T-cell (primary cell): ENCODE measurements at places on chromosomes 1 and 21. TPM values are rescaled to one million over a fixed set of nuclear protein-coding genes. Genes with fewer than 3 reads are reported as not detected.

CRB1 gene
- 0.09 TPM for total RNA-seq

HIPK1 gene
- total RNA-seq: 176 TPM

FCAMR gene
- total RNA-seq: not detected

ST7L gene
- total RNA-seq: 15.9 TPM

ATF6 gene
- 18.7 TPM for total RNA-seq

IGSF8 gene
- 41.8 TPM for total RNA-seq

PFKFB2 gene
- total RNA-seq: 3.2 TPM

OR2L13 gene
- not detected for total RNA-seq

HCRTR1 gene
- total RNA-seq: not detected

COL24A1 gene
- total RNA-seq: 0.36 TPM

GJA9 gene
- not detected for total RNA-seq

FGR gene
- 5.6 TPM for total RNA-seq

ACBD6 gene
- total RNA-seq: 58.5 TPM

HORMAD1 gene
- total RNA-seq: 0.28 TPM

CD2 gene
- total RNA-seq: 209 TPM

CELA3A gene
- total RNA-seq: 11.4 TPM

CYP4A11 gene
- total RNA-seq: 0.23 TPM

IFNGR2 gene
- total RNA-seq: 19.5 TPM

LCE2C gene
- total RNA-seq: not detected

CELA2A gene
- 1.5 TPM for total RNA-seq

ADAMTSL4 gene
- 0.26 TPM for total RNA-seq

TMEM240 gene
- total RNA-seq: 1.4 TPM

TCP10L gene
- 0.29 TPM for total RNA-seq

LMOD1 gene
- total RNA-seq: 0.29 TPM

MMEL1 gene
- total RNA-seq: 3.3 TPM

NMNAT2 gene
- total RNA-seq: not detected
